ENCODE measurements at places on chromosomes 5 and 9.

- ATAC-seq = peak; percentile 83
Observed at GRCh38 chr5:142053426-142054151, 40.8 kb upstream of the GNPDA1 start.

GRCh38 chr5:39226100-39226451 lies 6.7 kb upstream of the FYB1 start:
- no peak for ATAC-seq

GRCh38 chr5:167889276-167889675 lies 402.2 kb upstream of the WWC1 start:
- no peak for ATAC-seq

- ATAC-seq = no peak
Observed at GRCh38 chr5:59569158-59569557, 324.4 kb downstream of the PDE4D start.

DNA sequence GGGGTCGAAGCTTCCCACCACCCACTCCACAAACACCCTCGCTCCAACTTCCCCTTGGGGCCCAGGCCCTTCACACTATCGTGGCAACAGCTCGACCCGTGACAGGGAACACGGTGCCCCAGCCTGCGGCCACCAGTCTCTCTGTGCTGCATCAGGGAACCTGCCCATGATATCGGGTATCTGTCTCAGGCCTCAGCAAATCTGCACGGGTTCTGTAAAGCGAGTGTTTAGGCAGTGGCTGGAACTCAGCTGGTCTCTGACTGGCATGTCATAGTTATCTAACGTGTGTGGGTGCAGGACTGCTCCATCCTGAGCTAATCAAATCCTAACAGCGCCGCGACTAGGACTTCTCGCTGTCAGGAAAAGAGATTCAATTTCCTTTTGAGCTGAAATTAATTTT lies 42.9 kb downstream of the DBH start:
- ATAC-seq = no peak

GRCh38 chr5:122772446-122772845 lies 2.4 kb upstream of the SNX2 start:
- ATAC-seq = no peak

DNA sequence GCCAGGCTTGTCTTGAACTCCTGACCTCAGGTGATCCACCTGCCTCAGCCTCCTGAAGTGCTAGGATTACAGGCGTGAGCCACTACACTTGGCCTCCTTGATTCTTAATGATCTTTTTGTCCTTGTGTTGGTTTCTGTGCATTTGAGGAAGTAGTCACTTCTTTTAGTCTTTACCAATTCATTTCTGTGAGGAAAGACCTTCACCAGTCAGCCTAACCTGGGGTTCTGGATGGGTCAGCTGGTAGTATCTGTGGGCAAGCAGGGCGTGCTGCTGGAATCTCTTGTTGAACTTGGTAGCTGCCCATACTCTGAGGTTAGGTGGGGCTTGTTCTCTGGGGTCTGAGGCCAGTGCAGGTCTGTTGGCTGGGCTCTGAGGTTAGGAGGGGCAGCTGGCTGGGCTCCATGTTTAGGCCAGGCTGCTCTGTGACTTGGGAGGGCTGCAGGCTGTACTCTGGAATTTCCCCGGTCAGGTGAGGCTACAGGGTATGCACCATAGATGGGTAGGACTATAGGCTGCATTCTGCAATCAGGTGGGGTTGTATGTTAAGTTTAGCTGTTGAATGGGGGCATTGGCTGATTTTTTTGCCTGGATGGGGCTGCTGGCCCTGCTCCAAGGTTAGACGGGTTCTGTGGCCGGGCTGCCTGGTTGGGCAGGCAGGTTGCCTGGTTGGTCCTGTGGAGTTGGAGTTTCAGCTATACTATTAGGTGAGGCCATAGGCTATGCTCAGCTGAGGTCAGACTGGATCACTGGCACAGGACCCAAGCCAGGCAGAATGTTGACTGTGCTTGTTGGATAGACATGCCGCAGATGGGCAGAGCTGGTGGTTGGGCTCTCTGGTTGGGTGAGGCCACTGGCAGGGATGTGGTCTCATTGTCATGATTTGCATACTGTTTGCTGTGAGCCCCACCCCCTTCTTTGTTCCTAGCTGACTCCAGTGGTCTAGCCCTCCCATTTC lies 19.2 kb downstream of the UBAP1 start:
- ATAC-seq = peak; percentile 38

GRCh38 chr5:43038496-43038989 lies 1.6 kb downstream of the ANXA2R start:
- no peak for ATAC-seq

DNA sequence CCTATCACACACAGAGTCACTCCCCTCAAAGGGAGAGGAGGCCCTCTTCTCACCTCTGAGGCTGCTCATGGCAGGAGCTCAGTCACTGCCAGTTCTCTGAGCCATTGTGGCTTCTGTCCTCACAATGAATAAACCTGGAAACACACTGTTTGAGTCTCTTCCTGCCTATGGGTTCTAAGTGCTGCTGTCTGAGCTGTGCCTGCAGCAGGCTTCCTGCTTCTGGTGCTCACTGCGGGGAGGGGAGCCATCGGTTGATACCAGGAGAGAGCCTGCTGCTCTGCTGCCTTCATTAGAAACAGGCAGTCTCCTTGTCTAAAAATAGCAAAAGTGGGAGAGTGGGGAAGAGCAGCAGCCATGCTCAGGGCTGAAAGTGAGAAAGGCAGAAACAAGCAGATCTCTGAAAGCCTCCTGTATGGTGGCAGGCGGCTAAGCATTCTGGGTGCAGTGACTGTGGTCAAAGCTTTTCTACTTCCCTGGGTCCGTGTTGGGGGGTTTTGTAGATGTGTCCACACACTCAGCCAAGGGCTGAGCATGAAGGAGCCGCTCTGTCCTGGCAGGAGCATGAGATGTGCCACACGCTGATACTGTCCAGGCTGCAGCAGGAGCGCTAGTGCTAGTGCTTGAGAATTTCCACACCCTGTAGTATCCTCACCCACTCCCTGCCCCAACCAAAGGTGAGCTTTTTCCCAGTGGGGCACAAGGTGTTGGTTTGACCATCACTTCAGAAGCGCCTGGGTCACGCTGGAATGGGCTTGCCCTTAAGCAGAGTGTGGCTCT lies 34.2 kb downstream of the PRKACG start:
- peak; percentile 74 for ATAC-seq

DNA sequence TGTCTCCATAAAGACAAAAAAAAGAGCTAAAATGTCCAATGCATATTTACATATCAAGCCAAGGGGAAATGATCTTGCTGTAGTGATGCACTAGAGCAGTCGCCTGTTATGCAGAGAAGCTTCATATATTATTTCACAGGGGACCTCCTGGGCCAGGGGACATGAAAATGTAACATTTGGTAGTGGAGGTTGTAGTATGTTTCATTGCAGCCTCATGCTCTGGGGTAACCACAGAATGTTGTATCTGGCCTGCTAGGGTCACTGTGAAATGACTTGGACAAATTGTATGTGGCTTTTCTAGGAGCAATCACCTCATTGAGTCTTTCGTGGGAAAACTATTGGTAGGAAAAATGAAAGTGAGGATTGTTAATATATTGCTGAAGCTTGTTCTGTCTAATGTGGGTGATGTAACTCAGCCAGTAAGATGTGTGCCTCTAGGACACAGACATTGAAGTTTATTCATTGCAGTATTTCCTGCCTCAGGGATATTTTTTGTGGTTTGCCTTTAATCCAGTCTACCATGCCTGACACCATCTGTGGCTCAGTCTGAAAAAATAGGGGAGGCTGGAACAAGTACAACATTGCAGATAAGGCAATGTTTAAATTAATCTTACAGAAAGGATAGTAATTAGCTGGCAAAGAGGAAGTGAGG lies 430.8 kb upstream of the TNC start:
- ATAC-seq = no peak

DNA sequence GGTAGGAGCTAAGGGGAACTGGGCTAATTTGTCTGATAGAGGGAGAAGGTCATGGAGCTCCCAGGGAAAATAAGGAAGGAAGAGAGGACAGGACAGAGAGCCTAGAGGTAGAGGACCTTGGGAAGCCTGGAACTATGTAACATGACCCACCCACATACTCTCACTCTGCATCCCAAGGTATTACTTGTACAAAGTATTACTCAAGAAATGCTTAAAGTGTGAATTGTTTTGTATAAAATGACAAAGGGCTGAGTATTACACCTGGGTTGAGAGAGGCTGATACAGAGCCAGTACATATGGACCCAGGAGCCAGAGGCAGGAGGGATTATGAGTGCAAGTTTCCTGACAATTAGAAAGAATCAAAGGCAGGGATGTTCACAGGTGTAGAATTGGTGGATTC lies 80.5 kb upstream of the ANKRD55 start:
- peak; percentile 15 for ATAC-seq

- peak; percentile 3 for ATAC-seq
Observed at GRCh38 chr5:56853698-56854097, 38.3 kb downstream of the MAP3K1 start.

- ATAC-seq = no peak
Observed at GRCh38 chr9:136058084-136058483, 37.0 kb downstream of the NACC2 start.

DNA sequence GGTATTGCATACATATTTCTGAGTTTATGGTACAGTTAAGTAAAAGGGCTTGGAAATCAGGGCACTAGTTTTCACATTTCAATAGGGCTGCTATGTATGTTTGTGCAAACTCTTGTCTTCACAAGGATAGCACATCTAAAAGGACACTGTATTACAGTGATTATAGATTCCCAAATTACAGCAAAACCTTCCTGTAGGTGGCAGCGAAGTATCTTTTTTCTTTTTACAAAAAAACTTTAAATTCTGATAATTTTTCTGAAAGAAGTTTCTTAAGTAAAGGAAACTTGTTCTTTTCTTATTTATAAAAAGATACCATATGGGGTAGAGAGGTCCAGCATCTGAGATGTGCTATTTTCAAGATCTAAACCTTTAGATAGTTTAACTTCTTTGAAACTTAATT lies 337.8 kb downstream of the PTPRD start:
- no peak for ATAC-seq

GRCh38 chr9:111108946-111109345 lies 70.7 kb upstream of the LPAR1 start:
- no peak for ATAC-seq

All from activated T-helper 17 cell treated with anti-CD3 and anti-CD28 coated beads, Interleukin-2, amount 50 U/mL, for 72 hours (primary cell).